Lung microvascular endothelial cell (primary cell): ENCODE measurements at places on chromosomes 13 and 19. TPM values are rescaled to one million over a fixed set of nuclear protein-coding genes. Genes with fewer than 3 reads are reported as not detected.

ZNF285 gene
- total RNA-seq, result 1.1 and 1.4 TPM in 2 replicates

GET3 gene
- 67.8 and 73.8 TPM in 2 replicates for total RNA-seq

OBI1 gene
- total RNA-seq, result 14.2 and 17.3 TPM in 2 replicates

DNA sequence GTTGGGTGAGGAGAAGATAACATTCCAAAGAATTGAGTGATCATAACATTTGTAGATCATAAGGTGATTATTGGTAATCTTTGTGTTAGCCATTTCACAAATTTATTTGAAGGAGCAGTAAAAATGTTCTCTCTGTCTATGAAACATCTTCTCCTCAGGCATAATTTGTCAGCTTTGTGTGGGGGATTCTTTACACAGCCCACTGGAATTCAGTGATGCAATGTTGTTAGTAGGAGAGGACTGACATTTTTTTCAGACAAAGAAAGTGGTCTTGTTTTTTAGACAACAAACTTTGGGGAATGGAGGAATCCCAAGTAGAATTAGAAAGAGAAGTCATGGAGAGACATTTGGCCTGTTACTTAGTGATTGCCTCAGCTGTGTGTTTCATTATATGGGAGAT, 100.3 kb downstream of the ITGBL1 start:
- DNase-seq, result no peak

GRCh38 chr19:1909761-1910080, 4.5 kb downstream of the ADAT3 start:
- no peak for DNase-seq

DNA sequence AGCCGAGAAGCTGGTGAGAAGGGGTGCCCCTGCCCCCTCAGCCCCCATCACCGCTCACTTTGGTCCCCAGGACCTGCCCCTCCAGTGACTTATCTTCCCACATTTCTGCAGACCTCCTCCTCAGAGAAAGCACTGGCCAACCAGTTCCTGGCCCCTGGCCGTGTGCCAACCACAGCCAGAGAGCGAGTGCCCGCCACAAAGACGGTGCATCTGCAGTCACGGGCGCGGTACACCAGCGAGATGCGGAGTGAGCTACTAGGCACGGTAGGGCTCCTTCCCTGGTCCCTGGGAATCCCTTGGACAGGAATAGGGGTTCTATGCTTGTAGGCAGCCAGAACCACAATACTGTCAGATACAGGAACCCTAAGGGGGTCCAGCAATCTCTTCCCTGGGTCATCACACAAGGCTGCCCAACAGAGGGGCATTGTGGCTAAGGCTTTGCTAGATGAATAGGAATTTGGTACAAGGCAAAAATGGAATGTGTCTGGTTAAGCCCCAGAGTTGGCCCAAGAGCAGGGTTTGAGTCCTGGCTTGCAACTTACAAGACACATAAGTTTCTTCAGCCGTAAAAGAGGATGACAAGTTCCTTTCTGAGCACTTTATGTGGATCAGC, 1.0 kb downstream of the USE1 start:
- no peak for DNase-seq

- DNase-seq, result no peak
These were observed 23.3 kb upstream of the POSTN start for GRCh38 chr13:37621811-37622361.

GRCh38 chr13:97648171-97648880, 214.4 kb downstream of the RAP2A start:
- DNase-seq, result no peak

GRCh38 chr13:63972328-63972727, 2556.7 kb upstream of the PCDH20 start:
- no peak for DNase-seq

DNA sequence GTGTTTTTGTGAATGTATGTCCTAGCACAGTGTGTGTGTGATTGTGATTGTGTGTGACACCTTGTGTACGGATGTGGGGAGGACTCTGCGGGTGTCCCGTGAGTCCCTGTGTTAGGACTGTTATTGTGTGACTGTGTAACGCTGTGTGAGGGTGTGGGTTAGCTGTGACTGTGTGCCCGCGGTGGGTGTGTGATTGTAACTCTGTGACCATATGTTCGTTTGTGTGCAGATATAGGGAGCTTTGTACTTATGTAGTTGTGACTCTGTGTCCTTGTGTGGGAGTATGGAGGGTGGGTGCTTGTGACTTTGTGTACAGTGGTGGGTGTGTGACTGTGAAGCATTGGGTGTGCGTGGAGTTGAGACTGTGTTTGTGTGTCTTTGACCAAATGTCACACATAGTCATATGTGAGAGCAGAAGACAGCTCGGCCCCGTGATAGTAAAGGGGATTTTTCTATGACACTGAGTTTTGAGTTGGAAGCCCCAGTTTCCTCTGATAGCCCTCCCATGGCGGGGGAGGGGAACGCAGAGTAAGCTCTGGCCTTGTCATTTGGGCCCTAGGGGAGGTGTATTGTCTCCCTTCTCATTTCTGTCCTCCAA, 949 bp upstream of the ZNF260 start:
- DNase-seq, result no peak

DNA sequence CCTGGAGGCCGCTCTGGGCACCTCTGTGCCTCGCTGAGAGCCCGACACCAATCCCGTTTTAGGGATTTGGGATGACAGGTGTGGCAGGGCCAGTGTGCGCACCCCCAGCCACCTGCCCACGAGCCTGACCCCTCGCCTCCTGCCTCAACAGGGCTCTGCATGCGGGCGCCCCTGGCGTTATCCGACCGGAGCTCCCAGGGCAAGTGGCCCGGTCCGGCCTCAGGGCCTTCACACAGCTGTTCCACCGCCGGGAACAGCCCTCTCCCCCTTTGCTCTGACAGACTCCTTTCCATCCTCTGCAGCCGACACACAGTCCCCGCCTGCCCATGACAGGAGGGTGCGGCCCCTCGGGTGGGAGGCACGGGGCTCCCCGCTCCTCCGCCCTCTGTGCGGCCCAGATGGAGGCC, 7.1 kb upstream of the WDR18 start:
- no peak for DNase-seq

GRCh38 chr19:33231511-33231910, 5.9 kb upstream of the SLC7A10 start:
- no peak for DNase-seq

DNA sequence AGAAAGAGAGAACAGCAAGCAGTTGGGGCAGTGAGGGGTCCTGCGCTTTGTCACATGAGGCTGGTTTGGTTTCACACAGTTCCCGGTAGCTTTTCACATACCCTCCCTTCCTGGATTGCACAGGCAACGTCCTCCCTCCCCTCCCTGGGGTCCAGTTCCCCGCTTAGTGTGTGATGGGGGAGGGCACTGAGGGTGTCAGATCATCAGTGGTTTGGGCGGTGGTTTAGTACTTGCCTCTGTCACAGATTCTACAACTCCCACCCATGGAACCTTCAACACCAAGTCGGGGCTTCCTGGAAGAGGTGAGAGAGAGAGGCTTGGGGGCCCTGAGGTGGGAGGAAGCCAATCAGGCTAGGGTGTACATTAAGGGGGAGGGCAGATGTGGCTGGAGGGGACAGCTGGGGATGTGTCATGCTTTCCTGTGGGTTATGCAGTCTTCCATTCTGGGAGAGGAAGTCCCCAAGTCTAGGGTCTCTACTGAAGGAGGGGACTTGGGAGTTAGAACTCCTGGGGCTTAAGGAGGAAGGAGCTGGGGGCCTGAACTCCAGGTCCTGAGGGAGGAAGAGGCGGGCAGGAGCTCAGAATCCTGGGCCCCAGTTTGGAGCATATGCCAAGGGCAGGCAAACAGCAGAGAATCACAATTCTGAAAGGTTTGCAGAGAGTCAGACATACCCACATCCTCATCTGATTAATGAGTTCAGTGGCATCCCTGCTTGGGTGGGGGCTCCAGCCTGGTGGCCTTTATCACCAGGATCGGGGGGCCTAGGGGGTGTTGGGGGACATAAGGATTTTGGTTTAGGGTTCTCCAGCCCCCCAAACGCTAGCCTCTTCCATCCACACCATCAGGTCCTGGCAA, at the start of gene NKG7:
Gene NKG7, minus strand, starts transcription at position 6 of the 856 bp plus-strand sequence. CDS start 119 bp downstream, outside the sequence.
- DNase-seq, result no peak

DNA sequence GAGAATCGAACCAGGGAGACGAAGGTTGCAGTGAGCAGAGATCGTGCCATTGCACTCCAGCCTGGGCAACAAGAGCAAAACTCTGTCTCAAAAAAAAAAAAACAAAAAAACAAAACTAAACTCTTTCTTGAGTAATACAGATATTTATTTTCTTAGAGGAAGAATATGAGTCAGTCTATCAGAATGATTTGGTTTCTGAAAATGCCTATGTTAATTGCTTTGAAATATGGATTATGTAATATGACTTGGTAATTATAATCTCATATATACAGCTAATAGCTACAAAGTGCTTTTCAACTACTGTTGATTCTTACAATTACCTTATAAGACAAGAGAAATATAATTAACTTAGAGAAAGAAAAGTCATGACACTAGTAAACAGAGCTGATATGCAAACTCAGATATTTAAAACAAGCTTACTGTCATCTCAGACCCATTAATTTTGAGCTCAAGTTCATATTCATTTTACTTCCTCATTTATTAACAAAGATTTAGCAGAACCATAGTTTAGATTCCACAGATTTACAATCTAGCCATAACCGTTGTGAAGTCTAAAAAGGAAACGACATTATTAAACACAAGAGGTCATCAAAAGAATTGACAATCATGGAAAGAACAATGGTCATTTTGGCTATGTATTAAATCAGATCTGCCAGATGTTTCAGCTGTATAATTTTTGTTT, 88.0 kb downstream of the TBC1D4 start:
- peak; percentile 49 for DNase-seq

- no peak for DNase-seq
These were observed 971 bp downstream of the ATCAY start for GRCh38 chr19:3881272-3882040.
